NCI-H1417 treated with DMSO at 0.1 percent for 48 hours (cell line): ENCODE measurements at places on chromosomes 1 and 21.

DNA sequence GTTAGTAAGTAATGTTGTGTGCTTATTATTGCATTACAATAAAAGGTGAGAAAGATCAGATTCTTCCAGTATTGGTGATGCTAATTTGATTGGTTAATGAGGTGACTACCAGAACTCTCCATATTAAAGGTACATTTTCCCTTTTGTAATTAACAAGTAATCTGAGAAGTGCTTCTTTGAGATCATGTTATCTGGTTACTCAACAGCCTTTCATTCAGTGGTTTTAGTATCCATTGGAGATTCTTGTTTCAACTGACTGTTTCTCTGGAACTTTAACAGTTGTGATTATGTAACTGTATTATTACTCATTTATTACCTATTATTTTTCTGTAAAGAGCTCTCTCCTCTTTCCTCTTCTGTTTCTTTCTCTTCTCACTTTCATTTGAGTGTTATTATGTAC, 86.7 kb downstream of the PEX14 start:
- no peak for DNase-seq

- no peak for DNase-seq
Observed at GRCh38 chr1:246002725-246003441, 504.2 kb downstream of the SMYD3 start.

DNA sequence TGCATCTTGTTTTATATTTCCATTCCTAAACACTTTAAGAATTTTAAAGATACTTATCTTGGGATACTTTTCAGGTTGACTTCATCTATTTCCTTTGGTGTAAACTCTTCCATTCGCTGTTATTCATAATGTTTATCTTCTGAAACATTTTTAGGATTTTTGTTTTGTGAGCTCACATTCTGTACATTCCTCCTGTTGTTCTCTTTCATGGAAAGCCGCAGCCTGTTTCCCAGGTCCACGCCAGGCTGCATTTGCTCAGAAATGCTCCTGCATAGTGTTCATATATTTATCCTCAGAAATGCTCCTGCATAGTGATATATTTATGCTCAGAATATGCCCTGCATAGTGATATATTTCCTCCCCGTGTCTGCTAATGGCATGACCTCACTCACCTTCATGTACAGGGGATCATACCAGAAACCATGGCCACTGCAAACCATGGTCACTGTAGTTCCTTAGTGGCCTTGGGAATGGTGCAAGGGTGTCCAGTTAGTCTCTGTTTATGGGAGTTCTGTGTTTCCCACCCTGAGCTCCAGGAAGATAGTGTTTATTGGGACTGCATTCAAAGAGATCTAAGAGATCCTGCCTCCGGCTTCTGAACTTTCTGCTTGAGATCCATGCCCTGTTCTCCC, 153.9 kb upstream of the GREM2 start:
- no peak for DNase-seq

- no peak for DNase-seq
Observed at GRCh38 chr1:31746687-31747086, 17.5 kb downstream of the ADGRB2 start.

- no peak for DNase-seq
Observed at GRCh38 chr1:41612953-41613352, 128.5 kb upstream of the EDN2 start.

- DNase-seq: no peak
Observed at GRCh38 chr1:111347026-111347425, 56.4 kb downstream of the CHIA start.

DNA sequence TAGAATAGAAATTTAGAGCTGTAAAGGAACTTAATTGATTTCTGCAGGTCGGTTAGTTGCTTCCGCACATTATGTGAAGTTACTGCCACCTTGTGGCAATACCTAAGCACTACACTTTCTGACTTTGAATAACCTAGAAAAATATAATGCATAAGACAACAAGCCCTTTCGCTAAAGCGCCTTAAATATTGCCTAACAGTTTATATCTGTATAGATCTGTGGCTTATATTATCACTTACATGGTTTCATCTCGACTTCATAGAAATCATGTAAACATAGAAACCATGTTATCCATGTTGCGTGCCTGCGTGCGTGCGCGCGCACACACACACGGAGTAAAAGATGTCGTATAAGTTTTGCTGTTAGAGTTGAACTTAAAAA, 10.9 kb upstream of the IFI16 start:
- DNase-seq: no peak

GRCh38 chr1:216766633-216767327, 43.6 kb upstream of the ESRRG start:
- no peak for DNase-seq

DNA sequence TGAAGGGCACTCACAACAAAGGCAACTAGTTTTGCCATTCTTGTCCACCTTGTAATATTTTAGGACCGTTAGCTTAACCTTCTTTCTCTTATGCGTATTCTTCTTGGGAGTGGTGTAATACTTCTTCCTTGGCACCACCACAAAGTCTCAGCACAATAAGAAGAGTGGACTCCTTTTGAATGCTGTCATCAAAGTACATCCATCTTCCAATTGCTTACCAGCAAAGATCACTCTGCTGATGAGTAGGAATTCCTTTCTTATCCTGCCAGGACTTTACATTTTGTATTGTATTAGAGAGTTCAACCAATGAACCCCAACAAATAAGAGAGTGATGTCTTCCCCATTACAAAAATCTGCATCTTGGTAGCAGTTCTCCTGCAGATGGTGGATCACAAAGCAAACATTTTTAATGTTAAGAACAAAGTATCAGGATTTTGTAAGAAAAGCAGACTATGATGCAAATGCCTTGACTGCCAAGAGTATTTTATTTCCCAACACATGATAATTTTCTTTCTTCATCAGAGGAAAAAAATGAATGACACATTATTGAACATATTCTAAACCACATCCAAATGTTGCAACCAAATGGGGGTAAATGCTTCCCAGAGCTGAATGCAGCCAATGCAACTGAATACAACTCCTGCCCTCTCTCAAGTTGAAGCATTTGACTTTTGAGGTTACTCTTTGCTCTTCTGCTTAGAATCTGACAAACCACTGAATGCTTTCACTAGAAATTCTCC, 5.1 kb upstream of the ARNT start:
- no peak for DNase-seq

DNA sequence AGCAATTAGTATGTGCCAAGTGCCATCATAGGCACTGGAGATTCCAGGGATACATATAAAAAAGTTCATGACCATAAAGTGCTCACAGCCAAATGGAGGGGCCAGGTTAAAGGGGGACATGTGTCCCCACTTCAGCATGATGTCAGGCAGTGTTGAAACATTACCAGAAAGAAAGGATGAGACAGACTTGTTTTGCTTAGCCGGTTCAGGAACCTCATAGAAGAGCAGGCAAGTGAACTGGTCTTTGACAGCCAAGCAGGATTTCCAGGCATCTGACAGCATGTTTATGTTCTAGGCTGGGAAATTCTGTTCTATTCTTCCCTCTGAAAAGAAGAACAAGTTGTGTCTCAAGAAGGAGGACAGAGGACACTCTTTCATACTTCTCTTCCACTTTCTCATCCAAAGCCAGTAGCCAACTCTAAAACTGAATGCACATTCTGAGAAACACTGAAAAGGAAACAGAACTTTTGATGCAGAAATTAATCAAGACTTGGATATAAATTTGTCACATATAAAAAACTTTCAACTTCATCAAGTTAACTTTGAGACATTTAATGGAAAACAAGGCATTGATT, 39.7 kb downstream of the GLUL start:
- DNase-seq: no peak

DNA sequence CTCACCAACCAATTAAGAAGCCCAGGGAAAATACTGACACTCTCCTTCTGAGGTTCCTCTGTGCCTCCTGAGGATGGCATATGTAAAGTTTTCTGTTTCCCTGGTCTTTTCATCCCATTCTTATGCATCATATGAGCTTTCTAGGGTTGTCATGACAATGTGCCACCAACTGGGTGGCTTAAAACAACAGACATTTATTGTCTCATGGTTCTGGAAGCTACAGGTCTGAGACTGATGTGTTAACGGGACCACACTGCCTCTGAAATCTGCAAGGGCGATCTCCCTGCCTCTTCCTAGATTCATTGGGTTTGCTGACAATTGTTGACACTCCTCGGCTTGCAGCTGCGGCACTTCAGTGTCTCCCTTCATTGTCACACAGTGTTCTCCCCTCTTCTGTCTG, 308.4 kb downstream of the RGS7 start:
- DNase-seq: no peak

DNA sequence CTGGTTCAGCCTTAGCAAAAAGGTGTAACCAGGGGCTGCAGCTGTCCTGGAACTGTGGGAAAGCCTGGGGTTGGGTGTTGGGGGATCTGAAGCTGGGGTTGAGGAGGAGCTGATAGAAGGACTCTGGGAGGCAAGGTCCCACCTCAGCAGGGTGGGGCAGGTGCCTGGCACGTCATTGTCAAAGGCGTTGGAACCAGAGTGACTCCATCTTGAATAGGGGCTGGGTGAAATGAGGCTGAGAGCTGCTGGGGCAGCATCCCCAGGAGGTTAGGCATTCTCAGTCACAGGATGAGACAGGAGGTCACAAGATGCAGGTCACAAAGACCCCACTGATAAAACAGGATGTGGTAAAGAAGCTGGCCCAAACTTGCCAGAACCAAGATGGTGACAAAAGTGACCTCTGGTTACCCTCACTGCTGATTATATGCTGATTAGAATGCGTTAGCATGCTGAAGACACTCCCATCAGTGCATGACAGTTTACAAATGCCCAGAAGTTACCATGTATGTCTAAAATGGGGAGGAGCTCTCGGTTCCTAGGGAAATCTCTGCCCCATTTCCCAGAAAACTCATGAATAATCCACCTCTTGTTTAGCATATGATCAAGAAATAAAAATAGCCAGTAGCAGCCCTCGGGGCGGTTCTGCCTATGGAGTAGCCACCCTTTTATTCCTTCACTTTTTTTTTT, 85.4 kb downstream of the IER5 start:
- DNase-seq: no peak

GRCh38 chr1:169250795-169251194, 116.8 kb downstream of the NME7 start:
- peak; percentile 17 for DNase-seq

DNA sequence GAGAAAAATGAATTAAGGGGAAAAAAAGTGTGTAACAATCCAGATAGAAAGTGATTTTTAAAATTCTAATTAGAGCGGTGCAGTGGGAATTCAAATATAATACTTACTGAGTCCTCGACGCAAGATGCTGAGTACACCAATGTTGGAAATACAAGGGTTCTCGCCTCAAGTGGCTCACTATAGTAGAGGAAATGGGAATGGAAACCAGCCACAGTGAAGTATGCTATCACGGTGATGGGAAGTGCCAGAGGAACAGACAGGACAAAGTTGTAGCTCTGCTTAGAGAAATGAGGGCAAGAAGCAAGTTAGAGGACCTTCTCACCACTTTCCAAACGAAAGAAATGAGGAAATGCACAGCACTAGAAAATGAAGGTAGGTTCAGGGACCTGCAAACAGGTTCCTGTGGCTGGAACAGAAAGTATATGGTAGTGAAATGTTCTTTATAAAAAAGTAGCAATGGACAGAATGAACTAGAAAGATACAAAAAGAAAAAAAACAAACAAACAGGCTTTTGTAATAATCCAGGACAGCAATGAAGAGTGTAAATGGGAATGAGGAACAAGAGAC, 13.5 kb downstream of the EGLN1 start:
- no peak for DNase-seq

GRCh38 chr1:89502895-89503294, 21.7 kb upstream of the LRRC8B start:
- DNase-seq: no peak

GRCh38 chr1:225488676-225489075, 60.8 kb upstream of the LBR start:
- no peak for DNase-seq

DNA sequence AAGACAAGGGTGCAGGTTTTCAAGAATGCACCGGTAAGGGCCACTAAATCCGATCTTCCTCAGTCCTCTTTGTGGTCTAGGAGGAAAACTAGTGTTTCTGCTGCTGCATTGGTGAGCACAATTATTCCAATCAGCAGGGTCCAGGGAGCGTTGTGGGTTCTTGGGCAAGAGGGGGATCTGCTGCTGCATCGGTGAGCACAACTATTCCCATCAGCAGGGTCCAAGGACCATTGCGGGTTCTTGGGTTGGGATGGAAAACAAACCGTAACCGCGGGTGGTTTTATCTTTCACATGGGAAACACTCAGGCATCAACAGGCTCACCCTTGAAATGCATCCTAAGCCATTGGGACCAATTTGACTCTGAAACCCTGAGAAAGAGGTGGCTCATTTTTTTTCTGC, 7.0 kb upstream of the PCP4L1 start:
- DNase-seq: no peak

DNA sequence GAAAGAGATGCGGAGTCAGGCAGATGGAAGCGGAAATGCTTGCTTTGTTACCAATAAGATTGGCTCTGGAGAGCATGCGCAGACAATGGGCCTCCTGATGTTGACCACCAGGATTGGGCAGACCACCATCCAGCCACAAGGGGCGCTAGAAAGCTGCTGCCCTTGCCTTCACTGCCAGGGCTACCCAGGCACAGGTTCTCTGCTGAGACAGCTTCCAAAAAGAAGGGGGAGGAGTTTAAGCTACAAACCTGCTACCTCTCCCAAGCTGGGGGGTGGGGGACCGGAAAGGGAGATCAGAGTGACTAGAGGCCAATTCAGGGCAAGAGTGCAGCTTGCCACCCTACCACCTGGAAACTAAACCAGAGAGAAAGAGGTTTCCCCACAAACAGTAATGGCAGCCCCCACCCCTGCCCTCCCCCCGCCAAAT, 369.7 kb downstream of the RRAGC start:
- no peak for DNase-seq

GRCh38 chr1:25608488-25609178, 8.0 kb upstream of the MAN1C1 start:
- no peak for DNase-seq

- peak; percentile 20 for DNase-seq
Observed at GRCh38 chr1:151839457-151840403, at the start of gene C2CD4D. Gene C2CD4D (minus strand): TSS chr1:151839820. CDS start chr1:151838989, 831 bp downstream.

DNA sequence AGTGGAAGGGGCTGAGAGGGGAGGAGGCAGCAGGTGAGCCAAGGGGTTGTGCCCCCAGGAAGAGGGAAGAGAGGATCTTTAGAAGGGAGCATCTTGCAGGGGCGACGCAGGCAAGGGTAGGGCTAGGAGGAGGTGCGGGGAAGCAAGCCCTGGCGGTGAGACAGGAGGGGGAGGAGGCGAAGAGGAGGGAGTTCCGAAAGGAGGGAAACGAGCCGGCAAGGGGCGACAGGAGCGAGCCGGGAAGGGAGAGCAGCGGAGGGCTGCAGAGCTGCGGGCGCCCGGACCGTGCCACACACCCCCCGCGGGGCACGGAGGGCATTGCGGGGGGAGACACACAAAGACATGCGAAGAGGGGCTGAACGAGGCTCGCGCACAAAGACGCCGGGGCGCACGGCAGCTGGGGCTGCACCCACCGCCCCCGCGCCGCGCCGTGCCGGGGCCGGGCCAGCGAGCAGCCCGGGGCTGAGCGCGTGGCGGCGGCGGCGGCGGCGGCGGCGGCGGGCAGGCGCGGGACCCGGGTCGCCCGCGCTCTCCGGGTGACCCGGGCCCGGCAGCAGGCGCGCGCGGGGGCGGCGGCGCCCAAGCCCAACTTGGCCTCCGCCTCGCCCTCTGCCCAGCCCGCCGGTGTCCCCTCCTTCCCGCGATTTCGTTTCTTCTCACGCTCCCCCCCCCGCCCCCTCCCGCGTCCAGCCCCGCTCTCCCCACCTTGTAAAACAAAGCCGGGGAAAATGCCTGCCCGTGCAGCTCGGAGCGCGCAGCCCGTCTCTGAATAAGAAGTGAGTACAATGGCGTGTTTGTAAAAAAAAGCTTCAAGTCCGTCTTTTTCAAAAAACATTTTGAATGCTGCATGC, at the start of gene KCNK2:
Gene KCNK2, plus strand, starts transcription at position 206 of the 851 bp plus-strand sequence. CDS start 649 bp downstream, outside the sequence.
- no peak for DNase-seq
